ENCODE measurements at places on chromosomes 1 and 21. TPM values are rescaled to one million over a fixed set of nuclear protein-coding genes. Genes with fewer than 3 reads are reported as not detected.

The KRTAP12-1 gene
- not detected for total RNA-seq

The CD244 gene
- 0.13 TPM for total RNA-seq

The PLCH2 gene
- total RNA-seq, result 0.35 TPM

The CRNN gene
- not detected for total RNA-seq

The NOS1AP gene
- 0.40 TPM for total RNA-seq

The FAM167B gene
- 2.5 TPM for total RNA-seq

The S100A7 gene
- not detected for total RNA-seq

- DNase-seq, result no peak
These were observed 7.9 kb downstream of the LHX4 start for GRCh38 chr1:180237869-180238476.

- DNase-seq, result no peak
These were observed 141.7 kb downstream of the PHTF1 start for GRCh38 chr1:113617438-113618141.

DNA sequence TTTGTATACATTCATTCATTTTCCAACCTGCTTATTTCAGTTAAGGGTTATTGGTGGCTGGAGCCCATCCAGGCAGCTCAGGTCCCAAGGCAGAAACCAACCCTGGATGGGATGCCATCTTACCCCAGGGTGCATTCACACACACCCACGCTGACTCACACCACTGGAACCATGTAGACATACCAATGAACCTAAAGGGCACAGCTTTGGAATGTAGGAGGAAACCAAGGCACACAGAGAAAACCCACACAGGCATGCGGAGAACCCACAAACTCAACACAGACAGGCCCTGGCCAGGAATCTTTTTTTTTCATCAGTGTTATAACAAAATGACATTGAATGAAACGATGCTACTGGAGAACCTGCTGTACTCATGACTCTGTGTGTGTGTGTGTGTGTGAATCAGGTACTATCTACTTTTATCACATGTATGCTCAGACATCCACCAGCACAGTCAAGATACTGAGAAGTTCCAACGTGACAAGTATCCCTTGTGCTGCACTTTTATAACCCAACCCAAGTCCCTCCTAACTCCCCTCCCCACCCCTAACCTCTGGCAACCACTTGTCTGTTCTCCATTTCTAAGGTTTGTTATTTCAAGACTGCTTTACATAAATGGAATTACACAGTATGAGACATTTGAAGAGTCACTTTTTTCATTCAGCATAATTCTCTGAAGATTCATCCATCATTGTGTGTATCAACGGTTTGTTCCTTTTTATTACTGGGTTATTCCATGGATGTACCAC is 286.8 kb upstream of the PLD5 start:
- no peak for DNase-seq

GRCh38 chr1:218582646-218583045 is 237.5 kb downstream of the TGFB2 start:
- no peak for DNase-seq

GRCh38 chr21:46112725-46113215 is 14.9 kb downstream of the COL6A2 start:
- DNase-seq, result peak; percentile 4

GRCh38 chr1:222761083-222761482 is 24.1 kb downstream of the FAM177B start:
- DNase-seq, result peak; percentile 44

DNA sequence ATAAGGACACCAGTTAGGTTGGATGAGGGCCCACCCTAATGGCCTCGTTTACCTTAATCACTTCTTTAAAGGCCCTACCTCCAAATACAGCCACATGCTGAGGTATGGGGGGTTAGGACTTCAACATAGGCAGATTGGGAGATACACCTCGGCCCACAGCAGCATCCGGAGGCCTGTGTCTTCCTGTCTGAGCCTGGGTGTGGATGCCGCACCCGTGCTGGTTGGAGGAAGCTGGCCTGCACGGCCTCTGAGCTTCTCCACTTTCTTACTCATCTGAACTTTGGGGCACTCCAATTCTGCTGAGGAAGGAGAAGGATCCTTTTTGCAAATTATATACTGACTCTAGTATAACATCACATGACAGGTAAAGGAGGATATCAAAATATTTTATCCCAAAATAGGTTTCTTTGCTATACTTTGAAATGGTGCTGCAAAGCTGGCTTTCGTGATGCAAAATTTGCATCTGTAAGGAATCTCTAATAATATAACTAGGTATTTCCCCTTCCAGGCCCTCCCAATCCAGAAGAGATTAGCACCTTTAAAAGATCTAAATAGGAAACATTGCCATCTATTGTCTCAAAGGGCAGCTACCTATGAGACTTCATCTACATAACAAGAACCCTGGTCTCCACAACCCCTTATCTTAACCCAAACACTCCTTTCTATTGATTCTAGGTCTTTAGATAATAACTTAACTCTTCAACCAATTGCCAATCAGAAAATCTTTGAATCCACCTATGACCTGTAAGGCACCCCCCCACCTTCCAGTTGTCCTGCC is 247.6 kb downstream of the KCNJ6 start:
- no peak for DNase-seq

DNA sequence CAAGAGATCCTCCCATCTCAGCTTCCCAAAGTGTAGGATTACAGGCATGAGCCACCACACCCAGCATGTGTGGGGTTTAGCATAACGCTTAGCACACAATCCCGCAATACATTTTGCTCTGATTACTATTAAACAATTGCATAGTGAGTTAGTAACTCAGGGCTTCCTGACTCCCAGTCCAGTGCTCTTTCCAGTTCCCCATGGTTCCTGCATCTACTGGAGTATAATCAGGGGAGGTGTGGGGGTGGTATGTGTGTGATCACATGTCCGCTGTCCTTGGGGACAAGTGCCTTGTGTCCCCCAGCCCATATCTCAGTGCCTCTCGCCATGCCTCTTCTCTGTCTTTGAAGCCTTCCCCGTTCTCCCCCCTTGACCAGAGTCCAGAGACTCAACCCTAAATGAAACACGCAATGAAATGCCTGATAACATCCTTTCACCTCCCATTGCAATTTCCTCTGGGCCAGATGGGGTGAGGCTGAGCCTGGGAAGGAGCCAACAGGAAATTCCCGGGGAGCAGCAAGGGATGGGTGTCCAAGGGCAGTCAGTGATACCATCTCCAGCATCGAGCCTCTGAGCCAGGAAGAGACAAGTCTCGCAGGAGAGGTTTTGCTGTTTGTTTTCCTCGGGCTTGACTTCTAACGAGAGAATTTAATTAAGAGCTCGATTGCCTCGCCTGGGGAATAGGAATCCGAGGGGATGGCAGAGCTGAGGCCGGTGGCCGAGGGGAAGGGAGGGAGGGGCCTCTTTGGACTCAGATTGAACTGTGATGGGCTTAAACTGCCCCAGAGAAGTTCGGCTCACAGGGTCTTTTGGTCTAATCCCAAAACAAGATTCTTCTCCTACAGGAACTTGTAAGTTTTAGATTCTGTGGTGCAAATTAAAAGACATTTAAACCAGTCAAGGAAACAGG is 7.7 kb upstream of the HTR1D start:
- peak; percentile 15 for DNase-seq

GRCh38 chr1:8370905-8371315 is 53.0 kb downstream of the SLC45A1 start:
- DNase-seq, result peak; percentile 93

- DNase-seq, result peak; percentile 67
These were observed 104.8 kb downstream of the SLC45A1 start for GRCh38 chr1:8422510-8423268.

DNA sequence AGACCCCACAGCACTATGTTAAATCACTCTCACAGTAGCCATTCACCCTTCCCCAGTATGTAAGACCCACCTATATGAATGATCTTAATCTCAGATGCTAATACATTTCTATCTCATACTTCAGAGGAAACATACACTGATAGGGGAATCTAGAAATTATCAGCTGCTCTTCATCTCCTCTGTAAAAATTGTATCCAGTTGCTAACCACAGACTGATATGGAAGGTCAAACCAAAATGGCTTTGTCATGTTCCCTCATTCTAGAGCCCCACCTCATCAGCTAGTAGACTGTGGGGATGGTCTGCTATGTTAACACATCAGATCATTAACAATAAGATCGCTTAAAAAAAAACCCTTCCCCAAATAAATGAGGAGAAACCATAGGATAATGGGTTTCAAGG is 71.7 kb downstream of the UBR4 start:
- no peak for DNase-seq

DNA sequence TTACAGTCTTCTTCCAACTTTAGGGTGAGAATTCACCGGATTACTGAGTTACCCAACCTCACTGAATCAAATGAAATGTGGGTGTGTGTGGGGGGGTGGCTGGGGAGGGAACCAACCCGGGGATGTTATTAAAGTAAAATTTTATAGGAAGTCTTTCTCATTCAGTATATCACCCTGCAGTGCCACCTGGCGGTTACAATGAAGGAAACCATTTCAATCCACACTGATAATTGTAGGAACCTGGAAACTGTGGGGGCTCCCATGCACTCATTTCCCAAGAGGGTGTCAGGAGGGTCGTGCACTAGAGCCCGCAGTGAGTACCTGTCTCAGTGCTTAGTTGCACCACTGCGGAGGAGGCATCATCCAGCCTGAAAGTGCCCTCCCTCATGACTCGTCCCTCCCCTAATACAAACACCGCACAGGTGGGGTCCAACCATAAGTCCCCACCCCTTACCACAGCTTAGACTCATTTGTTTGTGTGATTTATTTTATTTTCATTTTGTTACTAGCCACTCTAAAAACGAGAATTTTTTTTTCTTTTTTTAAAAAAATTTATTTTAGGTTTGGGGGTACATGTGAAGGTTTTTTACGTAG is 29.1 kb upstream of the IGSF5 start:
- DNase-seq, result peak; percentile 51

DNA sequence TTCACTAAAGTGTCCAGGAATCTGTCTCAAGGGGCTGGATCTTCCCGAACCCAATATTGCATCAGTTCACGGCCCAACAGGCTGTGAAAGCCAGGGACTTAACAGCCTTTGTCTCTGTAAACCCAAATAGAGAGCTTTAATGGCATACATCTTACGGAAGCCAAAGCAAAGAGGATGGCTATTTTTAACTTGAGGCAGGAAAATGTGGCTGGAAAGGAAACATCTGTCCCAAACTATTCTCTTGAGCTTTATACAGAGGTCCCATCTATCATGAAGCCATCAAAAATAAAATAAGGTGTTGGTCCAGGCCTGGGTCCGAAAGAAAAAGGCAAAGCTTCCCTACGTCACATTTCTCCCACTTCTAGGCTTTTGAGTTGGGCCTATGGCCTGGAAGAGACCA is 7.7 kb upstream of the CD34 start:
- DNase-seq, result peak; percentile 57

GRCh38 chr1:74368335-74368734 is 133.1 kb downstream of the TNNI3K start:
- DNase-seq, result no peak

DNA sequence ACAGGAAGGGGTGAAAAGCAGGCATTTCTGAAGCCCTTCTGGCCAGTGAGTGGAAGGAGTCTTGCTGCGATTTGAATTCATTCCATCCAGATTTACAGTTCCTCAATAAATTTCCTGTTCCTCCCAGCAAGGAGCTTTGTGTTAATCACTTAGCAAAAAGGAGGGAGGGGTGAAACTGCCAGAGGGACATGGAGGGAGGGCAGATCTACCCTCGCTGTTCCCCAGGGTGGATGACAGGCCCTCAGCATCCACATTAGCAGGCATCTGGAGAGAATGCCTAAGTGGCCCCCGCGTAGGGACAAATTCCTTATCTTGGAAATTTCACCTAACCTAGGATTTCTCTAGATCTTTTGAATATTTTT is 1.2 kb downstream of the ETV3 start:
- peak; percentile 24 for DNase-seq

GRCh38 chr21:42557420-42557819 is 43.8 kb downstream of the SLC37A1 start:
- no peak for DNase-seq

GRCh38 chr1:185921636-185922035 is 187.4 kb downstream of the HMCN1 start:
- DNase-seq, result no peak

DNA sequence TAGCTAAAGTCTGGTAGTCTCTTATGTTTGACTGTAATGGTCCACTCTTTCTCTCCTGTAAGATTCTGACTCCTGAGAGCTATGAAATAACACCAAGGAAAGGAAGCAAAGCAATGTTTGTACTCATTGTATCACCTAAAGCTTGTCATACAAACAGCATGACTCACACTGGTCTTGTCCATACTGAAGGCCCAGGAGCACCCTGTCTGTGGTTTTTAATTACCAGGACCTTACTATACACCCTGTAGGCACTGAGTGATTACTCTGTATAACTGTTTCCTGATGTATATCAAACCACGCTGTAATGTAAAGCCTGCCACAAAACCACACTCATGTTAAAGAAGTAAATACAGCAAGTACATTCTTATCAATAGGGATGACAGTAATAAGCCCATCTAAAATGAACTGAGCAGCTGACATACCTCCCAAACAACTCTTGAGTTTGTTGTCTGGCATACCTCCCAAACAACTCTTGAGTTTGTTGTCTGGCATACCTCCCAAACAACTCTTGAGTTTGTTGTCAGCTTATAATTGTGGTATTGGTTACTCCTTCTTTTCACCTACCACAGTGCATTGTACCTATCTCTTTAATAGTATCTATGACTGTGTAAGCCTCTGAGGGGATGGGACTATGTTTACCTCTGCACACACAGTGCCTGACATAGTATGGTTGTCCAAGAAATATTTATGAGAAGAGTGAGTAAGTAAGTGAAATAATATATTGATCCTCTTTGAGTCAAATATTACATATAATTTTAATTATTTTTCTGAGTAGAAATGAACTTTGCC is 11.6 kb upstream of the TNFSF18 start:
- no peak for DNase-seq

DNA sequence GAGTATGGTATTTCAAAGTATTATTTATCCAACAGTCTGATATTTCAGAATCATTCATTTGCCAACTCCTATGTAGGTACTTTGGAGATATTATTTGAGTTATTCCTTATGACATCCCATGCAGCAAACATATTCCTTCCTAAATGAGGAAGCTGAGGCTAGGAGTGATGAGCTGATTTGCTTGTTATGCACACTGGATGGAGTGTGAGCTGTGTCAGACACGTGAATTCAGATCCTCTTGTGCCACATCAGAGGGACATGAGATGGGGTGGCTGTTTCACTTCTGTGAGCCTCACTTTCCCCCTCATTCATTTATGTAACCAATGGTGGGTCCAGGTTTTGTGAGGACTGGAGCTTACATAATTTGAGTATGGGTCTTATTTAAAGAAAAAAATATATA is 215.9 kb downstream of the DISC1 start:
- peak; percentile 32 for DNase-seq
